ENCODE measurements at places on chromosomes 7 and 10. TPM values are rescaled to one million over a fixed set of nuclear protein-coding genes. Genes with fewer than 3 reads are reported as not detected.
A peak's percentile ranks its signal among the peaks of the same experiment; 100 is the strongest.

GRCh38 chr10:122421054-122421625 lies 33.3 kb upstream of the ARMS2 start:
- H3K4me1 ChIP-seq = peaks cover 41% of the 10 kb centered on the region
- H3K27me3 ChIP-seq = no peaks in the 10 kb centered on the region
- H3K36me3 ChIP-seq = peaks cover 30% of the 10 kb centered on the region
- no peak for DNase-seq
- H3K4me3 ChIP-seq = no peak overlapping the region

- DNase-seq = no peak
- H3K27me3 ChIP-seq = no peaks in the 10 kb centered on the region
- no peak overlapping the region for H3K4me3 ChIP-seq
- no peak overlapping the region for H3K27ac ChIP-seq
- H3K36me3 ChIP-seq = no peaks in the 10 kb centered on the region
Measured at GRCh38 chr7:115869190-115869589, 161.4 kb downstream of the TFEC start.

- H3K4me3 ChIP-seq = peak overlapping the region; percentile 82
- no peaks in the 10 kb centered on the region for H3K27me3 ChIP-seq
- H3K4me1 ChIP-seq = peaks cover 69% of the 10 kb centered on the region
- no peaks in the 10 kb centered on the region for H3K36me3 ChIP-seq
Measured at GRCh38 chr7:123746055-123746454, 2.7 kb downstream of the WASL start.

DNA sequence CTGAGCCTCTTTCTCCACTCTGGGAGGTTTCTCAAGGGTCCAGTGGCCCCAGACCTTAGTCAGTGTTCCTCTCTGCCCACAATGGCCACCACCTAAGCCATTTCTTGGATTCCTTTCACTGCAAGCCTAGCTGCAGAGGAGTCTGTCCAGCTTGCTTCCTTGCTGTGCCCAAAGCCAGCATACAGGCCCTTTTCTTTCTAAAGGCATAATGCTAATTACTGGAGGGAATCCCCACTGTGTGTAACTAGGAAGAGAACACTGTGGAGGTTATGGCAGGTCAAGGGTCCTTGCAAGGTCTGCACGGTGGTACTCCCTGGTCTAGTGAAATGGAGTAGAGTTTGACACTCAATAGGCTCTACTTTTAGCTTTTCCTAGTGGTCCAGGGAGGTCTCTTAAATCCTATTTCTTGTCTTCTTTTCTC lies 70.4 kb upstream of the CC2D2B start:
- peak overlapping the region; percentile 61 for H3K27ac ChIP-seq
- no peak for DNase-seq
- H3K4me3 ChIP-seq = no peak overlapping the region
- H3K27me3 ChIP-seq = no peaks in the 10 kb centered on the region
- no peaks in the 10 kb centered on the region for H3K36me3 ChIP-seq

GRCh38 chr7:104480529-104480928 lies 152.1 kb downstream of the LHFPL3 start:
- DNase-seq = no peak
- no peak overlapping the region for H3K27ac ChIP-seq
- H3K4me1 ChIP-seq = no peaks in the 10 kb centered on the region

DNA sequence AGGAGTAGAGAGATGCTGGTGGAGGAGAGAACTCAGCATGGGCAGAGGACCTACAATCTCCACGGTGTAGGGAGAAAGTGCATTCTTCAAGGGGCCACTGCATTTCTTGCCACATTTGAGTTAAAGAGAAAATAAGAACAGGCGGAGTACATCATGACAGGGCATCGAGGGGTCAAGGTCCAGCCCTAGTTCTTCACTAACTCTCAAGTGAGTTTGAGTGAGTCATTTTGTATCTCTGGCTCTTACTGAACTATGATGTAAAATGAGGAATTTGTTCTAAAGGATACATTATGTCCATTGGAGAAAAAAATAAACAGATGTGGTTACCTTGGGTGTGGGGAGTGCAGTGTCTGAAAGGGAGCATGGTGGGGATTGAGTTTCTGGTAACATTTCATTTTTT lies 182.9 kb downstream of the XPNPEP1 start:
- H3K27ac ChIP-seq = no peak overlapping the region
- no peak overlapping the region for H3K4me3 ChIP-seq
- H3K36me3 ChIP-seq = no peaks in the 10 kb centered on the region
- H3K27me3 ChIP-seq = no peaks in the 10 kb centered on the region

DNA sequence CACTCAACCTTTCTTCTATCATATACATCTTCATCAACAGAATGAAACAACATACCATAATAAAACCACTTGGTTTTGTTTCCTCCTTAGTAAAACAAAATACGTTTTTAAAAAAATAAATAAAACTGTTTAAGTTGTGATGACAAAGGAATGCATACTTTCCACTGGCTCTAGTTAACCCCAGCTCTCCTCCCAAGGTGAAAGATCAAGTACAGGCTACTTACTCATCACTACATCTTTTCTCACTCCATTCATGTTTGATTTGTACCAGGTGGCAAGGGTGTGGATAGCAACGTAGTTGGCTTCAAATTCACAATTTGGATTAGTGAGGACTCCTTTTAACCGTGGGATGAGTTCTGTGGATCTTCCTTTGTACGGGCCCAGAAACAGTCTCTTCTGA lies 14.7 kb downstream of the OGA start:
- no peaks in the 10 kb centered on the region for H3K4me1 ChIP-seq
- H3K27ac ChIP-seq = no peak overlapping the region
- peaks cover 100% of the 10 kb centered on the region for H3K36me3 ChIP-seq
- no peak overlapping the region for H3K4me3 ChIP-seq
- no peak for DNase-seq

- H3K27ac ChIP-seq = no peak overlapping the region
- H3K4me3 ChIP-seq = no peak overlapping the region
- H3K27me3 ChIP-seq = no peaks in the 10 kb centered on the region
- H3K36me3 ChIP-seq = no peaks in the 10 kb centered on the region
- H3K4me1 ChIP-seq = no peaks in the 10 kb centered on the region
- DNase-seq = no peak
Measured at GRCh38 chr10:118800920-118801319, 46.1 kb upstream of the CACUL1 start.

DNA sequence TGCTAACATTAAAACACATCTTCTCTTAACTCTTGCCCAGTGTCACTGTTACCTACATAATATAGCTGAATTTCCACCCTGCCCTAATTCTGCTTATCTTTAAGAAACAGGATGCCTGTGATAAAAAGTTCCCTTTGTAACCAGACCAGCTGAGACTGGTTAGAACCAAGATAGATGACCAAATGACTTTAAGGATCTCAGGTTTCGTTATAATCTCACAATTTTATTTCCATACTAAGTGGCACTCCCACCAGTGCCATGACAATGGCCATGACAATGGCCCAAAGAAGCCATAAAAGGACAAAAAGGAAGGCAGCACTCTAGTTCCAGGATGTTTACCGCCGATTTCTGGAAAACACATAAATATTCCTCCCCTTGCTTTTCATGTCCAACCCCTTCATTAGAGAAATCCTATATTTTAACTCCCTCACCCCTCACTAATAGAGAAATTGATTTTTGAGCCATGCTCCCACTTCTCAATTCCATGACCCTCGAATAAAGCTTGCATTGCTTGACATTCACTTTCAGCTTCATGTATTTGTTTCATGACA lies 126.1 kb downstream of the ELAPOR2 start:
- DNase-seq = no peak
- peaks cover 17% of the 10 kb centered on the region for H3K36me3 ChIP-seq
- no peak overlapping the region for H3K27ac ChIP-seq

DNA sequence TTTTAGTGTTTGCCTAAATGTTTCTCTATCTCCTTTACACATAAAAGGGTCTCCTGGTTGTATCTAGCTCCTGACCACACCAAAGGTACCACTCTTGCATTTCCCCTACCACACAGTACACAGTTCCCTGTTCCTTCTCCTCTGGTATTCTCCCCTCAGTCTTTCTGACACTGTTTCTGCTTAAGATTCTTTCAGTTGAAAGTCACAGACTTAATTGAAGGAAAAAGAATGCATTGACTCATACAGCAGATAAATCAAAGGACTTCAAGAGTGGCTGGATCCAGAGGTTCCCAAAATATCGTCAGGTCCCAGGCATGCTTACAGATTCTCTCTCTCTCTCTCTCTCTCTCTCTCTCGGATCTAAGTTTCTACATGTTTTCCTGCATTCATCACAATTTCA lies 185.6 kb upstream of the LRGUK start:
- peaks cover 30% of the 10 kb centered on the region for H3K36me3 ChIP-seq
- no peak overlapping the region for H3K27ac ChIP-seq
- H3K4me1 ChIP-seq = no peaks in the 10 kb centered on the region
- H3K27me3 ChIP-seq = no peaks in the 10 kb centered on the region

GRCh38 chr7:27395626-27396025 lies 153.0 kb downstream of the EVX1 start:
- no peaks in the 10 kb centered on the region for H3K36me3 ChIP-seq
- H3K4me3 ChIP-seq = no peak overlapping the region
- no peak overlapping the region for H3K27ac ChIP-seq

- H3K36me3 ChIP-seq = no peaks in the 10 kb centered on the region
- no peaks in the 10 kb centered on the region for H3K4me1 ChIP-seq
- no peak overlapping the region for H3K4me3 ChIP-seq
- no peak overlapping the region for H3K27ac ChIP-seq
- no peaks in the 10 kb centered on the region for H3K27me3 ChIP-seq
Measured at GRCh38 chr10:131697476-131698128, 203.2 kb upstream of the PPP2R2D start.

DNA sequence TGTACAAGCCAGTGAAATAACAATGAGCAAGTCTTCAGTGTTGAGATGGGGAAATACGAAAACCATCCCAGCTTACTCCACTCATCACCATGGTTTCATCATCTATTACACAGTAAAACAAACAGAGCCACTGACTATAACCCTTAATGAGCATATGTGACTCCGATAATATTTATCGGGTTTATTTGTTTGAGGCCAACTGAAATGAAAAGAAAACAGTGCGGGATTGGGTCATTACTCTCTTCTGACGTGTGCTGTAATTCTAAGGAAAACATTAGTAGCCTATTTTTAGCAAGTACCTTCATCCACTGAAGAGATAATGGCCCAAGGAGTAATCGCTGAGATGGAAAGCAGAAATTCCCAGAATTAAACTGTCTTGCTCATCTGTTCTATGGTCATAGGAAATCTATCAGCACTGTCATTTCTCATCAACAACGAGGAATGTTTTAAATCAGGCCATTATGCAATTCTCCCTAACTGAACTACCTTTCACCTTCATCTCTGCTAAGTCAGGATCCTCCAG lies 716.5 kb downstream of the INHBA start:
- H3K4me1 ChIP-seq = no peaks in the 10 kb centered on the region
- H3K4me3 ChIP-seq = no peak overlapping the region
- no peaks in the 10 kb centered on the region for H3K36me3 ChIP-seq
- no peaks in the 10 kb centered on the region for H3K27me3 ChIP-seq
- no peak overlapping the region for H3K27ac ChIP-seq
- DNase-seq = no peak

DNA sequence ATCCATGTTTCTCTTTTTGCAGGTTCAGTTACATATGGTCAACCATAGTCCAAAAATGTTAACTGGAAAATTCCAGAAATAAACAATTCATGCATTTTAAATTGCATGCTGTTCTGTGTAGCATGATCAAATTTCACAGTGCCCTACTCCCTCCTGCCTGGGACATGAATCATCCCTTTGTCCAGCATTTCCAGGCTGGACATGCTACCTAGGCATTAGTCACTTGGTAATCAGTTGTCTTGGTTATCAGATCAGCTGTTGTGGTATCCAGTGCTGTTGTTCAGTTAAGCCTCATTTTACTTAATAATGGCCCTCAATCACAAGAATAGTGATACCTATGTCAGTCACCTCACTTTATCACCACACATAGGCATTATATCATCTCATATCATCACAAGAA lies 7.3 kb upstream of the PNLIP start:
- H3K27ac ChIP-seq = no peak overlapping the region
- H3K27me3 ChIP-seq = no peaks in the 10 kb centered on the region
- H3K4me3 ChIP-seq = no peak overlapping the region
- no peaks in the 10 kb centered on the region for H3K4me1 ChIP-seq

- peaks cover 52% of the 10 kb centered on the region for H3K36me3 ChIP-seq
- no peak overlapping the region for H3K4me3 ChIP-seq
- H3K27ac ChIP-seq = no peak overlapping the region
Measured at GRCh38 chr10:33260403-33261149, 73.9 kb downstream of the NRP1 start.

DNA sequence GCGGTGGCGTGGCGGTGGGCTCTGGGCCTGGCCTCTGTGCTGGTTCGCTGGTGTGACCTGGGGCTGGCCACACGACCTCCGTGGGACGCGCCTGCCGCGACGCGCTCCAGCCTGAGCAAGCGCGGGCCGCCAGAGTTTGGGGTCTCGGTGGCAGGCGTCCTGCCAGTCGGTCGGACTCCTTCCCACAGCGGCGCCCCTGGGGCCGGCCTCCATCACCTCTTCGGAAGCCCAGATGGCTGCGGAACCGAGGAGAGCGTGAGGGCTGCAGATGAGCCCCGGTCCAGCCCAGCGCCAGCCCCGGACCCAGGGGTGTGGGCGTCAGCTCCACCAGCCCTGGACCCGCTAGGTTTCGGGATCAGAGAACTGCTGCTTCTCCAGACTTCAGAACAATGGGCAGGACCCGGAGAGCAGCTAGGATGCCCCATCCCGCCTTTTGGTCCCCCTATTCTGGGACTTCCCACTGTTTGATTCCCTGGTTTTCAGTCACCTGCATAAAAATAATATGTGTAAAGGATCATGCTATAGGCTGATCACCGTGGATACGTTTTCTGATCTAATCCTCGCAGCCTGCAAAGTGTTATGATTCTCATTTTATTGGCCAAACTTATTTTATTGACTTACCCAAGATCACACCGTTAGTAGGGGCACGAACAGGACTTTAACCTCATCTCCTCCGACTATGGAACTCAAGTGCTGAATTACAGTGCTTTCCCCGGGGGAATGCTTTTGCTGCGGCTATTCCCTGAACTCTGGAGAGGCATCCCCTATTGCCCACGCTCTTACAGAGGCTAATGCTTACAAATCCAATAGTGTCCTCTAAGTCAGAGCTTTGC lies 2.8 kb downstream of the CYP26C1 start:
- H3K36me3 ChIP-seq = peaks cover 11% of the 10 kb centered on the region
- peaks cover 24% of the 10 kb centered on the region for H3K4me1 ChIP-seq
- no peak overlapping the region for H3K27ac ChIP-seq
- H3K27me3 ChIP-seq = peaks cover 81% of the 10 kb centered on the region

GRCh38 chr10:10780746-10781145 lies 236.9 kb upstream of the CELF2 start:
- H3K4me3 ChIP-seq = no peak overlapping the region
- no peak overlapping the region for H3K27ac ChIP-seq
- H3K27me3 ChIP-seq = no peaks in the 10 kb centered on the region

ZNF485 gene
- 3.5 TPM for total RNA-seq

CNPY4 gene
- total RNA-seq = 10.5 TPM

AGBL3 gene
- total RNA-seq = 6.1 TPM

MMP21 gene
- not detected for total RNA-seq

HOXA2 gene
- 1.5 TPM for total RNA-seq

ZCWPW1 gene
- total RNA-seq = 4.9 TPM

CALML5 gene
- not detected for total RNA-seq

ANKRD61 gene
- total RNA-seq = not detected

COL28A1 gene
- 2.0 TPM for total RNA-seq

CALHM1 gene
- 0.15 TPM for total RNA-seq

PIK3CG gene
- total RNA-seq = 14.9 TPM

LIPN gene
- 1.6 TPM for total RNA-seq

C10orf67 gene
- 1.2 TPM for total RNA-seq
